ENCODE measurements at places on chromosomes 6 and 20.

GRCh38 chr6:36668591-36668990 lies 9.9 kb upstream of the CDKN1A start:
- DNase-seq, result no peak

DNA sequence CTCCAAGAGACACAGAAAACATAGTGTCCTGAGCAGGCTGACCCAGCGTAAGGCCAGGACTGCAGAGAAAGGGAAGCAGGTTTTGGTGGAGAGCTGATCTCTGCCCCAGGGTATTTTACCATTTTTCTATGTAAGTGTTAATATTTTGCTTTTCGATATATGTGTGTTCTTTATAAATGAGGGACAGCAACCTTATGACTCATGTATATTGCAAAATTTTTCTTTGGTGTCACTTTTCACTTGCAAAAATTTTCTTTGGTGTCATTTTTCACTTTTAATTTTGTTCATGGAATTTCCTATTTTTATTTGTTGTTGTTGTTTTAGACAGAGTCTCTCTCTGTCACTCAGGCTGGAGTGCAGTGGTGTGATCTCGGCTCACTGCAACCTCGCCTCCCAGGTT lies 34.6 kb upstream of the PXDC1 start:
- no peak for DNase-seq

DNA sequence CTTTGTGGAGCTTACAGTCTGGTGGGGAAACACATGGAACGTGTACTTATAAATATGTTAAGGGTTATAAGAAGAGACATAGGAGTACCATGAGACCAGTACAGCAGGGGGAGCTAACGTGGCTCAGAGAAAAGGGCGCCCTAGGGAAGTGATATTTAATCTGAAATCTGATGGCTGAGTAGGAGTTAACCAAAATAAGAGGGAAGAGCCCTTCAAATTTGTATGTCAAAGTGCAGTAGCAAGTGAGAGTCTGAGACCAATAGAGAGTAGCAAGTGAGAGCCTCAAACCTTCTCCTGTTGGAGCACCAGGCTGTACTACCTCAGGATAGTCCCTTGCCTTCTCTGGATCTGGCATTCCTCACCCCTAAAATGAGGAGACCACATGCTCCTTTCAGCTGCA lies 6.1 kb upstream of the PKIG start:
- DNase-seq, result peak; percentile 16

GRCh38 chr6:168165891-168166290 lies 86.9 kb upstream of the FRMD1 start:
- DNase-seq, result no peak

DNA sequence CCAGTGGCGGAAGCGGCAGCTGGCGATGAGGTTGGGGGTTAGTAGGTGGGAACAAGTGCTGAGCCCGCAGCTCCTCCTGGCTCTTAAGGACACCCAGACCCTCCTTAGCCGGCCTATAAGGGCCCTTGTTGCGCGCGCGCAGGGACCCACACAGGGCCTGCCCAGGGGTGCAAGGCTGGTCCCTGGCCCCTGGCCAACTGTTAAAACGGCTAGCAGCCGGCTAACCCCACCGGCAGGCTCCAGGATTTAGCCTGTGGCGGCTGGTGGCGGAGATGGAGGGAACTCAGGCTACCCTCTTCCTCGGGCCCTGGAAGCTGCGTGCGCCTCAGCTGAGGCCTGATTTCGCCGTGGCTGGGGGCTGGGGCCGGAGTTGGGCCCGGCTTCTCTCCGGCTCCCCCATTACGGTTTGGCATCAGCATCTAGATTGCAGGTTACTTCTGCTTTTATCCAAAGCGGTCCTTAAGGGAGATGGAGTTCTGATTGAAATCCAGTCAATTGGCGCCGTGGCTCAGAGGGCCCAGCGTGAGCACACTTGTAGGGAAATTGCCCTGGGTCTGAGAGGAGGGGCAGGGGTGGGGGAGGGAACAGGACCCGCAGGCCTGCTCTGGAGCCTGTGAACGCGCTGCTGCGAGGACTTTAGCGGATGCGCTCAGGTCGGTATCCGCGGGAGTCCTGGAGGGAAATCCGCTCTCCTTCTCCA lies 36.9 kb upstream of the CCDC167 start:
- DNase-seq, result no peak

DNA sequence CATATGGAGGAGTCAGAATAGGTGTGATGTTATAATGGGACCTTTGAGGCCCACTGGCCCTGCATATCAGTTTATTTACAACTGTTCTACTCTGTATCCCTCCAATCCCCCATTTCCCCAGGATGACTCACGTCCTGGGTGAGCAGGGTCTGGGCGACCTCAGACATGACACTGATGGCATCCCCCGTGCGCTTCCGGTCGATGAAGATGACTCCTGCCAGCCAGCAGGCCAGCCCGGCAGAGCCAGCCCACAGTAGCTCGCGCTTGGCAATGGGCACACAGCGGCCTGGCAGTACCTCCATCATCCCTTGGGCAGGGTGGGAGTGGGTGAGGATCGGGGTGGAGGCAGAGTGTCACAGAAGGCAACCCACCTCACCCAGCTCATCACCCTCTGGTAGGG lies 5.6 kb downstream of the AGPAT1 start:
- DNase-seq, result no peak

DNA sequence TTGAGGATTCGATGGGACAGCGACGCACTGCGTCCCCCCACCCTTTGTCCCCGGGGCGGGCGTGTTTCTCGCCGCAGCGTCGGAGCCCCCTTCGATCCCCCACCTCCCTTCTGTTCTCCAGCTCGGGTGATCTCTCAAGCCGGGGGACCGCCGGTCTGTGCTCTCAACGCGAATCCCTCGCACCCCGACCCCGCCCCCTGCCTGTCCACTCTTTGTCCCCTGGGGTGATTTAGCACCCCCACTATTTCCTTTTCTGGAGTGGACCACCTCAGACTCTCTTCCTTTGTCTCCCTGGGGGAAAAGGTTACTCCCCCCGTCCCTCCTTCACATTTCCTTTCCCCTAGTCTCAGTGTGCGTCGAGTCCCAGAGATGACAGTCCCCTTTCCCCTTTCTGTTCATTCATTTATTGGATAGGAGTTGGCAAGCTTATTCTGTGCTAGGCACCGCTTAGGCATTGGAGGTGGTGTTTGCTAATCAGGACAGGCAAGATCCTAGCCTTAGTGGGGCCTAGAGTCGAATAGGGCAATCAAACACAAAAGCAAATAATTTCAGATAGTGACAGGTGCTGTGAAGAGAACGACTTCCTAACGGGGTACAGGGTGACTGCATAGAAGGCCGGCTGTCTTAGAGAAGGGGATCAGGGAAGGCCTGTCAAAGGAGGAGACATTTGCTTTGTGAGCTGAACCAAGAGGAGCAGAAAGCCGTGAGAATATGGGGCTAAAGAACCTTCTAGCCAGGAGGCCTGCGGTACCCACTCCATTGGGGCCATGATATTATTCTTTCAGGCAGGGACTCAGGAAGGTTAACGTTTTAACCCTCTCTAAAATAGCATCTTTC lies 741 bp downstream of the PTPN1 start:
- no peak for DNase-seq

DNA sequence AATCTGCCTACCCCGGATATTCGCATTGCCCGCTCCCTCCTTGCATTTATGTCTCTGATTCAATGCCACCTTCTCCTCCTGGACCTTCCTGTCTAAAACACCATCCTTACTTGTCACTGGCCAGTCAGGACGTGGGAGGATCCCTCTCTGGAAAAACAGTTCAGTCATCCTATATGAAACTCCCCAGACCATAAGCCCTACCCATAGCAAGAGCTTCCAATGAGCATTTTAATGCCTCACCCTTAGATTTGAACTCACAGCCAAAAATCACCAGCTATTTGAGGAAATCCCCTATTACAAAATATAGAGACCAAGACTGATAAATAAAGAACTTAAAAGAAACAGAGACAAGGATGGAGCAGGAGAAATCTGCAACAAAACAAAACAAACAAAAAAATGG lies 86.4 kb downstream of the SHLD1 start:
- no peak for DNase-seq

- no peak for DNase-seq
These were observed 141.3 kb downstream of the QRSL1 start for GRCh38 chr6:106770663-106771062.

DNA sequence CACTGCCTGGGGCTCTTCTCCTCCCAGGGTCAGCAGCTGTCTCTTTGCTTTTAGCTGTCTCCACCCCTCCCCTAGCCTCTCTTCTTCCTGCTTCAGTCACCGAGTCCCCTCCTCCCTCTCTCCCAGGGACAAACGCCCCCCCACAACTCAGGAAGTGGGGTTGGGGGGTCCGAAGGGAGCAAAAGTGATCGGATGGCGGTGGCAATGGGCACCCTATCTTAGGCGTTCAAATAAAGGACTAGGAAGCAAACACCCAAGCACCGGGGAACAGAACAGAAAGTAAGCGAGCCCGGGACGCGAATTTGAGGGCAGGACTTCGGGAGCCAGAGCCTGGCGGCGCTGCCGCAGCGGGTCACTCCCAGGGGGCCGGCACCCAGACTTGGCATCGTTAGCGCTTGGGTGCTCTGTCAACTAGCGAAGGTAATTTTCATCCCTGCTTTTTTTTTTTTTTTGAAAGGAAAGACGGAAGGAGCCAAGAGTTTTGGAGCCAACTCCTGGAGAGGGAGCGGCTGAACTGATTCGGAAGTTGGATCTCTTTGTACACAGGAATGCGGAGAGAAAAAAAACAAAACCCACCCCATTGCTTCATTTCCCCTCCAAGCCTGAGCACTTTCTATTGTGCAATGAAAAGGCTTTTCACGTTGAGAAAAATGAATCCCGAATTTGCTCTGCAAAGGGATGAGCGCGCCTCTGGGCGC lies 815 bp upstream of the ITPR3 start:
- peak; percentile 59 for DNase-seq

GRCh38 chr6:63269470-63269869 lies 50.3 kb downstream of the LGSN start:
- no peak for DNase-seq

GRCh38 chr20:58869662-58870227 lies 17.2 kb downstream of the GNAS start:
- DNase-seq, result no peak

DNA sequence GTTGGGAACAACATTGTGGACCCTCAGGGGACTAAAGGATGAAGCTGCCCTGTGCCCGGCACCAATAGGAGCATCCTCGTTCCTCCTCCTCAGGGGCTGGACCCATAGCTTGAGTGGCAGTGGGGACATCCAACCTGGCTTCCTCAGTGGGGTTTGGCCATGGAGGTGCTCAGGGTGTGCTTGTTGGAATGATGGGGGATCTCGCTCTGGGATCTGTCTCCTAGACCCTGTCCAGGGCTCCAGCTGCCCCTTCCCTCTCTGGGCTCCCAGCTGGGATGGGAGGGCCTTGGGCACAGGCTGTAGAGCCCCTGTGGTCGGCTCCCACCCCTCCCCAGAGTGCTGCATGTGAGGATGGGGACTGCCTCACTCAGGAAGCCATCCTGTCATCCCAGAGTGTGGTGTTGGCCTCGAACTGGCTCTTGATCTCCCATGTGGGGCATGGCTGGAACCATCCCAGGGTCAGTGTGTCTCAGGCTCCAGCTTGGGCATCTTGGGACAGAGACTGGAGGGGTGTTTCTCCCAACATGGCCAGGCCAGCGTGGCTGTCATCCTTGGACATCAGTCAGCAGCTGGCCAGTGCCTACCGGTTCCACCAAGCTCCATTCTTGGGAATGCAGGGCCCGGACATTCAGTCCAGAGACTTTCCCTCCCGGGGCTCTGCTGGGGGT lies 9.5 kb upstream of the MYT1 start:
- DNase-seq, result no peak

GRCh38 chr20:48930035-48930434 lies 8.5 kb downstream of the ARFGEF2 start:
- no peak for DNase-seq

DNA sequence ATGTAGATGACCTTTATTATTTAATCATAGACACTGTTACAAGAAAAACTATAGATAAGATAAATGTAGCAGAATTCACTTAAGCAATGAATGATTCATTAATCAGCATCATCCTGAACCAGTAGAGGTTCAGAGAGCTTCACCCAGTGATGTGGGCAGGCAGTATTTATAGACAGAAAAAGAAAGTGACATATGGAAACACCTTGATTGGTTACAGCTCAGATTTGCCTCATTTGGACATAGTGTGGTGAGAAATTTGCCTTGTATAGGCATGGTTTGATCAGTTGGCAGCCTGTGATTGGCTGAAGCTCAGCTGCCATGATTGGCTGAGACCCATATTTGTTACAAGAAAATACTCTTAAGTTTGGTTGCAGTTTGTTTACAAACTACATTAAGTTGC lies 4.6 kb downstream of the C6orf58 start:
- no peak for DNase-seq

DNA sequence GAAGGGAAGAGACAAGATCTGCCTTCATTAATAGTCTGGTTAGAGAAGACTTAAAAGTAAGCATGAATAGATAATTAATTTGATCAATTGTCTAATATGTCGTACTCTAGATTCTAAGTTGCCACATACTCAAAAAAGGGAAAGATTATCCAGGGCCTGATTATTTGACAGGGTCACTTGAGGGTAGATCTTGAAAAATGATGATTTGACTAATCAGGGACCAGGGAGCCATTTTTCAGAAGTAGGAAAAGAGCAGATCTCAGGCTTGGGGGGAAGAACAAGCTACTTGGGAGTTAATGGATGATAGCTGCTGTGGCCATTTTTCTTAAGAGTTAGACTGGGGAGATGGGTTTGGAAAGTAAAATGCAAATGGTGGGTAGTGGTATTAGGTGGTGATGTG lies 21.0 kb downstream of the ABCF1 start:
- no peak for DNase-seq

GRCh38 chr20:20663841-20664240 lies 48.6 kb downstream of the RALGAPA2 start:
- no peak for DNase-seq

DNA sequence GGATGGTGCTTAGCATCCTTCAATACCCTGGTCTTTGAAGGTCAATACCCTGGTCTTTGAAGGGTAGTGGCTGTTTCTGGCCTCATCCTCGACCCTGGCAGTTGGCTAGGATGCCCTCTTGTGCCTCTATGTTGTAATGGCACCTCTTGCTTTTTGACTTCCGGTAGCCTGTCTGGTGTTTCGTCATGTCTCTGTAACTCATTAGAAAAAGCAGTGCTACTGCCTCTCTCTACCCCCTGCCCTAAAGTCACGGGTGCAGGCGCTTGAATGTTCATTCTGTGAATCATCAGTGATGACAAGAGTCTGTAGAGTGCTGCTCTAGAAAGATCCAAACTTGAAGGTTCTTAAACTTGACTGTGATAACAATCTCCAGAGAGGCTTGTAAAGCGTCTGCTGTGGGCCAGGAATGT lies 28.3 kb downstream of the RSPO4 start:
- DNase-seq, result peak; percentile 54

GRCh38 chr6:1426416-1426815 lies 37.0 kb downstream of the FOXF2 start:
- DNase-seq, result no peak

DNA sequence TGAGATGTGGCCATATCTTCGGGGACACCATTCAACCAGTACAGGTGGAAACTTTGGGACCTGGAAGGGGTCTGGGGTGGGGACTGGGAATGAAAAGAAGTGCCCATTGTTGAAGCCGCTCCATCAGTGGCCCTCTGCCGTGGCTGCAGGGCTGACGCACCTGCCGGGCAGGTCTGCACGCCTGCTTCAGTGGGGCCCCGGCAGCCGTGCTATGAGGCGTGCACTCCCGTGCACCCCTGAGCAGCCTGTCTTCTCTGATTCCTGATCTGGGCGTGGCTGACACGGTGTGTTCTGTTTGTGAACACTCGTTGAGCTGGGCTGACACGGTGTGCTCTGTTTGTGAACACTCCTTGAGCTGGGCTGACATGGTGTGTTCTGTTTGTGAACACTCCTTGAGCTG lies 155.9 kb downstream of the TAF4 start:
- no peak for DNase-seq

GRCh38 chr20:59361411-59361810 lies 61.0 kb downstream of the EDN3 start:
- DNase-seq, result no peak

Data from activated CD4-positive, alpha-beta memory T cell treated with anti-CD3 and anti-CD28 coated beads for 36 hours (primary cell).